ENCODE measurements at places on chromosomes 1 and 21.

GRCh38 chr1:32863881-32864245 lies 6.8 kb downstream of the FNDC5 start:
- H3K36me3 ChIP-seq: no peaks in the 10 kb centered on the region
- no peak overlapping the region for H3K4me3 ChIP-seq
- H3K27me3 ChIP-seq: no peaks in the 10 kb centered on the region
- H3K4me1 ChIP-seq: peaks cover 19% of the 10 kb centered on the region
- DNase-seq: no peak
- no peak overlapping the region for H3K27ac ChIP-seq

DNA sequence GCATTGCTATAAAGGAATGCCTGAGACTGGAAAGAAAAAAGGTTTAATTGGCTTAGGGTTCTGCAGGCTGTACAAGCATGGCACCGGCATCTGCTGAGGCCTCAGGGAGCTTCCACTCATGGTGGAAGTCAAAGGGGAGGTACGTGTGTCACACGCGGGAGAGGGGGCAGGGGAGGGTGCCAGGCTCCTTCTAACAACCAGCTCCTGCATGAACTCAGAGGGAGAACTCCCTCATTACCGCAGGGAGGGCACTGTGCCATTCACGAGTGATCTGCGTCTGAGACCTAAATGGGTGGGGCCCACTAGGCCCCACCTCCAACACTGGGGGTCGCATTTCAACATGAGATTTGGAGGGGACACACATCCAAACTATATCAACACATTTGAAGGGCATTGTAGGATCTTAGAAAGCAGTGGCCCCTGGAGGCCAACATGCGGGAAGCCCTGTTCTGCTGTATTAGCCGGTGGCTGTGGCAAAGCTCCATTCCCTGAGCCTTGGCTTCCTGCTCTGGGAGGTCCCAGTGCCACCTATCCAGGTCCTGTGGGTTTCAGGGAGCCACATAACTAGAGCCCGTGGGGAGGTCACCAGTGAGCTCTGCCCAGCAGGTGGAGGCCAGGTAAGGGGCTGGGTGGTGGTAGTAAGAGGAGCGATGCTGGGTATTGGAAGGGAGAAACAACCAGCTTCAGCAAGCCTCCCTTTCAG lies 10.0 kb downstream of the WNT3A start:
- H3K4me3 ChIP-seq: no peak overlapping the region
- H3K4me1 ChIP-seq: no peaks in the 10 kb centered on the region
- H3K36me3 ChIP-seq: no peaks in the 10 kb centered on the region
- H3K27ac ChIP-seq: no peak overlapping the region
- no peak for DNase-seq
- no peaks in the 10 kb centered on the region for H3K27me3 ChIP-seq

- no peaks in the 10 kb centered on the region for H3K27me3 ChIP-seq
- H3K36me3 ChIP-seq: peaks cover 4% of the 10 kb centered on the region
- no peaks in the 10 kb centered on the region for H3K4me1 ChIP-seq
- no peak overlapping the region for H3K4me3 ChIP-seq
- no peak overlapping the region for H3K27ac ChIP-seq
Measured at GRCh38 chr1:207067665-207068064, 14.6 kb downstream of the PFKFB2 start.

DNA sequence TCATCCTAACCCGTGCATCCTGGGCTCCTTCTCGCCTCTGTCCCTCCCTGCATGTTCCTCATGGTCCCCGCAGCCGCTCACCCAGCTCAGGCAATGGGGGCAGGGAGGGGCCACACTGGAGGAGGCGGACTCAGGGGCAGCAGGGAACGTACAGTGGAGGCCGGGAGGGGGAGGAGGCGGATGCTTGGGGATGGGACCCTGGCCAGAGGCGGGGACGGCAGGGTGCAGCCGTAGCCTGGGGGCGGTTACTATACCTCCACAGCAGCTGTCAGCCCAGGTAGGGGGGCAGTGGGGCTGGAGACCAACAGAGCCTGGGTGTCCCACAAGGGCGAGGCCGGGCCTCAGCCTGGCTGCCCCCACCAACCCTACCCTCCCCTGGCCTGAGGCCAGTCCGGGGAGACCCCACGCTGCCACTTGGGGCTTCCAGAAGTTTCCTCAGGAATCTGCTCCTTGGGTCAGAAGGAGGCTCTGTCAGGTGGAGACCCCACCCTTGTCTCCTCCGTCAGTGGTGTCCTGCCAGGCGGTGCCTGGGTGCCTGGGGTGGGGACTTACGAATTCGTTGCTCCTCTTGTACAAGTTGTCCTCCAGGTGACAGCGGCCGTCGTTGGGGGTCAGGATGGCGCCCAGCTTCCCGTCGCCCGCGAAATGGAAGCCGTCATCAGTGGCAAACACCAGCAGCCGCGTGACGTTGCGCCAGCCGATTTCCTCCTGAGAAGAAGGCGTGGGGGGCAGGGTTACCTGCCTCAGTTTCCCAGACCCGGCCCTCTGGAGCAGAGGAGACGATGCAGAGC lies 20.7 kb downstream of the ITGB2 start:
- H3K4me3 ChIP-seq: no peak overlapping the region
- H3K27me3 ChIP-seq: no peaks in the 10 kb centered on the region
- no peak overlapping the region for H3K27ac ChIP-seq
- DNase-seq: no peak

DNA sequence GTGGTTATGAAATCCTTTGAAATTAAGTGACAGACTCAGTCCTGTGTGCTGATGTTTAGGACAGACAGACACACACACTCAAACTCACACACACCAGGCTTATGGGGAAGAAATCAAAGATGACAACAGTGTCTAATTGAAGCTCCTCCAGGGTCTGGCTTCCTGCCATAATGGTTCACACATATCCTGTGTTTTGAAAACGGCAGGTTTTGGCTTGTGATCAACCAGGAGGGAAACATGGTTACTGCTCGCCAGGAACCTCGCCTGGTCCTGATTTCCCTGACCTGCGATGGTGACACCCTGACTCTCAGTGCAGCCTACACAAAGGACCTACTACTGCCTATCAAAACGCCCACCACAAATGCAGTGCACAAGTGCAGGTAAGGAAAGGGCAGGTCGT lies 4.6 kb downstream of the MTARC1 start:
- H3K27ac ChIP-seq: no peak overlapping the region
- no peaks in the 10 kb centered on the region for H3K36me3 ChIP-seq
- H3K4me3 ChIP-seq: no peak overlapping the region
- DNase-seq: no peak
- H3K4me1 ChIP-seq: peaks cover 2% of the 10 kb centered on the region

DNA sequence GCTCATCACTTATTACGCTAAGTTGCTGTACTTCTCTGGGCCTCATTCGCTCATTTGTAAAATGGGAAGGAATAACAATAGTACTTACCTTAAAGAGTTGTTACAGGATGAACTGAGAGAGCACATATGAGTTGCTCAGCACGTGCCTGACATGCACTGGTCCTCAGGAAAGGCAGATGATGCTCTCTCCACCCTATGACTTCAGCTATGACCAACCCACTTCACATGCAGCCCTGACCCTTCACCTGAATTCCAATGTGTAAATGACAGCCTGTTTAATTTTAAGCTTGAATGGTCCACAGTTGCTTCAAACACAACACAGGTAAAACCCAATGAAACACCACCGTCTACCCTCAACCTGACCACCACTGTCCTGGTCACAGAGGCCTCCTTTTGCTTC lies 32.9 kb downstream of the GADD45A start:
- H3K4me3 ChIP-seq: no peak overlapping the region
- no peak overlapping the region for H3K27ac ChIP-seq
- DNase-seq: no peak
- no peaks in the 10 kb centered on the region for H3K36me3 ChIP-seq
- peaks cover 31% of the 10 kb centered on the region for H3K4me1 ChIP-seq

DNA sequence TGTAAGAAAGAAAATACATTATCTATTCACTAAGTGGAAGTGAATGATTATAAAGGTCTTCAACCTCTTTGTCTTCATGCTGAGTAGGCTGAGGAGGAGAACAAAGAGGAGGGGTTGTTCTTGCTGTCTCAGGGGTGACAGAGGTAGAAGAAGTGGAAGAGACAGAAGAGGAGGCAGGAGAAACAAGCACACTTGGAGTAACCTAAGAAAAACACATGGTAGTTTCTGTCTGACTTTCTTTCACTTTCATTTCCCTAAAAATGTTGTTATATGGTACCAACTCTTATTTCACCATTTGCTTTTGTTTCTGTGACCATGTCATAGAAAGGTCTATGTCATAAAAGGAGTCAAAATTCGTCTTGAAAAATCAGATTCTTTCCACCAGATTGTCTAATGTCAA lies 696.6 kb upstream of the BRINP3 start:
- no peak overlapping the region for H3K4me3 ChIP-seq
- no peaks in the 10 kb centered on the region for H3K27me3 ChIP-seq
- no peaks in the 10 kb centered on the region for H3K36me3 ChIP-seq
- H3K4me1 ChIP-seq: no peaks in the 10 kb centered on the region
- DNase-seq: no peak
